ENCODE measurements at places on chromosomes 6 and 20. TPM values are rescaled to one million over a fixed set of nuclear protein-coding genes. Genes with fewer than 3 reads are reported as not detected.

Gene TPD52L1
- total RNA-seq = 74.0 TPM

Gene SLC17A1
- total RNA-seq = not detected

Gene NOX3
- not detected for total RNA-seq

Gene ZDHHC14
- total RNA-seq = 23.1 TPM

DNA sequence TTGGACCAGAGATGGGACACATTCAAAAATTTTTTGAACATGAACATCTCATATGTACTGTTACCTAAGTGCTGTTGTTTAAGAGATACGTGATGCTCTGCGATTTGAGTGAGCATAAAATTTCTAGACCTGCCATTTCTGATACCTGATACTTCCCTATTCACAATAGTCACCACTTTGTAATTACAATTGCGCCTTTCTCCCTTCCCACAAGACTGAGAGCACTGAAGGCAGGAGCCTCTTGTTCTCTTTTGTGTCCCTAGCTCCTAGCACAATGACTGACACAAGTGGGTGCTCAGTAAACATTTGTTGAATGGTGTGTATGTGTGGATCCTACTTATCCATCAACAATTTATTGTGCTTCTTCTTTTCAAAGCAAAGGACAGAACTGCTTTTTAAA lies 92.8 kb upstream of the TMEM30A start:
- no peaks in the 10 kb centered on the region for H3K27me3 ChIP-seq
- H3K4me3 ChIP-seq = no peak overlapping the region
- no peaks in the 10 kb centered on the region for H3K36me3 ChIP-seq
- no peaks in the 10 kb centered on the region for H3K4me1 ChIP-seq

GRCh38 chr6:147805155-147805554 lies 296.7 kb downstream of the SAMD5 start:
- no peaks in the 10 kb centered on the region for H3K36me3 ChIP-seq
- no peak overlapping the region for H3K27ac ChIP-seq
- no peak overlapping the region for H3K4me3 ChIP-seq
- H3K27me3 ChIP-seq = no peaks in the 10 kb centered on the region
- no peak for DNase-seq
- no peaks in the 10 kb centered on the region for H3K4me1 ChIP-seq

DNA sequence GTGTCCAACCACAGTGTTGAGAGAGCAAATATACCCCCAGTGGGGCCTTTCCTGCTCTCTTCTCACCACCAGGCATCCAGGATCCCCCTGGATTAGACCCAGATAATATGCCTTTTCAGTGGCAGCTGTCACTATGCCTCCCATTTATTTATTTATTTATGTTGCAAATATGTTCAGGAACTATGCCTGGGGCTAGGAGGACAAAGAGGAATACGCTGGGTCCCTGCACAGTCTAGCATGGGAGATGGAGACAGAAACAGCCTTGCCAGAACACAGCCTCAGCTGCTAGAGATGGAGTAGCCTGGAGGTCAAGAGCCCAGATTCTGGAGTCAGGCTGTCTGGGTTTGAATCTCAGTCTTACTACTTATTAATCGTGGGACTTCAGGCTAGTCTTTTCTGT lies 74.6 kb upstream of the LRFN2 start:
- no peak for DNase-seq
- no peak overlapping the region for H3K27ac ChIP-seq
- H3K27me3 ChIP-seq = peaks cover 9% of the 10 kb centered on the region
- no peaks in the 10 kb centered on the region for H3K36me3 ChIP-seq
- no peak overlapping the region for H3K4me3 ChIP-seq

DNA sequence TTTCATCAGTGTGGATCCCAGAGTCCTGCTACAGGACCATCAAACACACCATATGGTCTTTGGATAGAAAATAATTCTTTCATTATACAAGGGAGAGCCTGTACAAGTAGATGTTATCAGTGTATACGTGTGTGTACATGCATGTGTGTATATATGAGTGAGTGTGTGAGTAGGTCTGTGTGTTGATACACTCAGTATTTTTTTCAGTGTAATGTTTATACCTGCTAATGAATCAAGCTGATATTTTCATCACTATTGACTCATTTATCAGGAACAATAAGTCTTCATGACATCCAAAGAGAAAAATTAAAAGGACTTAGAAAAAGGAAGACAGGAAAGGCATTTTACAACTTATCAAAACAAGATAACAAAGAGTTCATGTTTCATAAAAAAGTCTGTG lies 66.5 kb downstream of the EPM2A start:
- DNase-seq = no peak
- H3K4me3 ChIP-seq = no peak overlapping the region
- no peaks in the 10 kb centered on the region for H3K36me3 ChIP-seq
- H3K4me1 ChIP-seq = no peaks in the 10 kb centered on the region
